HT-29 (cell line): ENCODE measurements at places on chromosomes 7 and 10.

DNA sequence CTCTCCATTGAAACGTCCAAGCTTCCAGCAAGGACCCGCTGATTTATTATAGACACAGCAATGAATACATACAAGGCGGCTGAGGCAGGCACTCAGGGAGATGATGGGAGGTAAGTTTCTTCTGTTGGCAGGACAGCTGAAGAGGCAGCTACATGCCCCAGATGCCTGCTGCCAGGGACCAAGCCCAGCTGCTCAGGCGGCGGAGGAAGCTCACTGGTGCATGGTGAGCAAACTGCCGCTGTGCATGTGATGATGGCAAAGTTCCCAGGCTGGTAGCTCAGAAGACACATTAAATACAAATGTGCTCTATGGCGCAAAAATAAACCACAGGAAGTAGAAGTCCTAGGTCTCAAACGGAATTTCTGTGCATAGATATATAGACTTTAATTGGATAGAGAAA is 2.3 kb downstream of the DNTT start:
- no peak for DNase-seq

- DNase-seq = no peak
These were observed 22.2 kb downstream of the CDHR3 start for GRCh38 chr7:105985229-105985628.

DNA sequence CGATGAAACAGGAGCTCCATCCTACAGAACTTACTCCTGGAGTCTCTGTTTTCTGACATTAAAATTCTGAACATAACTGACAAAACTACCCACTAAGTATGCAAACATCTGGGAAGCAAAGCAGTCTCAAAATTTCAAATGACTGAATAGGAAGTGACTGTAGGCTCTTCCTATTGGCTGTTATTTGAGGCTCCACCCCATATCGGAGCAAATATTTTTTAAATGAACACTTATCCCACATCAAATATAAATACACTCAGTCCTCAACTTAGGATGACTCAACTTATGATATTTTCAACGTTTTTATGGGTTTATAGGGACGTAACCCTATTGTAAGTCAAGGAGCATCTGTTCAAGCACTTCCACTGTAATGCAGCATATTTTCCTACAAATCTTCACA is 8.8 kb downstream of the HSPA12A start:
- no peak for DNase-seq

DNA sequence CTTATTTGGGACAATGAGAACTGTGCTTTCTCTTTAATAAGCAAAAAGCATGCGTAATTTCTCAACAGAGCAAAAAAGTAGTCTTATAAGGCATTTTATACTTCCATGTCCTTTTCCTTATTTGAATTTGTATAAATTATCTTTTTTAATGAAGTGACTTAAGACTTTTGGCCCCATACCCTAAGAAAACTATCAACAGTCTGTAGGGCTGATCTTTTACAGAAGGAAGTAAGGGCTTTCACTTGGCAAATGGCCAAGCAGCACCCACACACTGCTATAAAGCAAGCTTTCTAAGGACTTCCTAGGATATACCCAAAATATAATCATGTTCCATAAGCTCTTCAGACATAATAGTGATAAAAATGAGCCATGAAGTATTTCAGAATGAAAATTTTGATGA is 3.4 kb downstream of the CRPPA start:
- no peak for DNase-seq

DNA sequence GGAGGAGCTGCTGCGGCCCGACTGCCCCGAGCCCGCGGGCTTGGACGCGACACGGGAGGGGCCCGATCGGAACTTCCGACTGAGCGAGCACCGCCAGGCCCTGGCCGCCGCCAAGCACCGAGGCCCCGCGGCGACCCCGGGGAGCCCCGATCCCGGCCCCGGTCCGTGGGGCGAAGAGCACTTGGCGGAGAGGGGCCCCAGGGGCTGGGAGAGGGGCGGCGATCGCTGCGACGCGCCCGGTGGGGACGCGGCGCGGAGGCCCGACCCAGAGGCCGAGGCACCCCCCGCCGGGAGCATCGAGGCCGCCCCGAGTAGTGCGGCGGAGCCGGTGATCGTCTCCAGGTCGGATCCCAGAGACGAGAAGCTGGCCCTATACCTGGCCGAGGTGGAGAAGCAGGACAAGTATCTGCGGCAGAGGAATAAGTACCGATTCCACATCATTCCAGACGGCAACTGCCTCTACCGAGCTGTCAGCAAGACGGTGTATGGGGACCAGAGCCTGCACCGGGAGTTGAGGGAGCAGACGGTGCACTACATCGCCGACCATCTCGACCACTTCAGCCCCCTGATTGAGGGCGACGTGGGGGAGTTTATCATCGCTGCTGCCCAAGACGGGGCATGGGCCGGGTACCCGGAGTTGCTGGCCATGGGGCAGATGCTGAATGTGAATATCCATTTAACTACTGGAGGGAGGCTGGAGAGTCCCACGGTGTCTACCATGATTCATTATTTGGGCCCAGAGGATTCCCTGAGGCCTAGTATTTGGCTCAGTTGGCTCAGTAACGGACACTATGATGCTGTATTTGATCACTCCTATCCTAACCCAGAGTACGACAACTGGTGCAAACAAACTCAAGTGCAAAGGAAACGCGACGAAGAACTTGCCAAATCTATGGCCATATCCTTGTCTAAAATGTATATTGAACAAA is 1.4 kb downstream of the OTUD1 start:
- DNase-seq = peak; percentile 18

GRCh38 chr7:8214244-8214824 is 47.6 kb downstream of the ICA1 start:
- no peak for DNase-seq

DNA sequence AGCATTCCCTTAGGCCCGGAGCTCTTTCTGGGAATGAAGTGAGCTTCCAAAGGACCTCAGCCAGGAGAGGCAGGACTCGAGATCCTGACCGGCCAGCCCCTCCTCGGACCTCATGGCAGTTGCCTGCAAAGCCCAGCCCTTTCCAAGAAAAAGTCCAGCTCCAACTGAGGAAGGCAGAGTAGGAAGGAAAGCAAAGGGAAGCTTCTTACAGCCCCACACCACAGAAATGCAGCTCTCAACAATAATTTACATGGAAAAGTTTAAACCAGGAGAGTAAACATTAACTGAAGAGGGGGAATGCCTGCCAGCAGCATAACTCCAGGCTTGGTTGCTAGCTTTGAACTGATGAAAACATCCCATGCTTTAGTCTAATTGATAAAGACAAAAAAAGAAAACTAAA is 153.9 kb upstream of the PFKP start:
- DNase-seq = no peak

DNA sequence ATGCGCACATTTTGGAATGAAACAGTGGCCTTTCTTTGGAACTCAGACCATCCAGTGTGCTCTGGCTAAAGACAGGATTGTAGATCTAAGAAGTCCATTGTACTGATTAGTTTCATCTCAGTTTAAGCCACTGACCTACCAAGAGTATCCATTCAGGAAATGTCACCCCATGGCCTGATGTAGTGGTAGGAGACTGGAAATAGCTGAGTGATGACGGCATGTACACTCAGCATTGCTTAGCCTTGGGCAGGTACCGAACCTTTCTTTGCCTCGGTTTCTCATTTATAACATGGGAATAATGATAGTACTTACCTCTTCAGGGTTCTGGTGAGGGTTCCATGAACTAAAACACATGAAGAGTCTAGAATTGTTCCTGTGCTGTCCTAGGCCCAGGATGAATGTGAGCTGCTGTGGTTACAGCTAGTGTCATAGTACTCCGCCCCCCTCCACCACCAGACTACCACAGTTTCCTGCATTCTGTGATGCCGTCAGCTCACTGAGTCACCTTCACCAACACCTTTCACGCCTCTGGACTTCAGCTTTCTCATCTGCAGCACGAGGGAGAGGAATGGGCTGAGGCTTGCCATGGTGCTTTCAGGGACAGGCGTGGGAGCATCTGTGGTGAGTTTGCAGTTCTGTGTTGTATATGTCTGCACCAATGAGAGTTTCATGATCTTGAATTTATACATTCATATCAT is 484.0 kb upstream of the GALNT17 start:
- DNase-seq = no peak

- DNase-seq = no peak
These were observed 88.5 kb downstream of the ANKRD7 start for GRCh38 chr7:118312966-118313365.

- DNase-seq = no peak
These were observed 13.1 kb upstream of the FAM20C start for GRCh38 chr7:179209-179681.

- no peak for DNase-seq
These were observed 1131.4 kb downstream of the XPNPEP1 start for GRCh38 chr10:108791794-108792474.

GRCh38 chr7:131066635-131067034 is 261.0 kb upstream of the MKLN1 start:
- DNase-seq = no peak

- DNase-seq = no peak
These were observed 49.4 kb upstream of the BET1 start for GRCh38 chr7:94053532-94053931.

DNA sequence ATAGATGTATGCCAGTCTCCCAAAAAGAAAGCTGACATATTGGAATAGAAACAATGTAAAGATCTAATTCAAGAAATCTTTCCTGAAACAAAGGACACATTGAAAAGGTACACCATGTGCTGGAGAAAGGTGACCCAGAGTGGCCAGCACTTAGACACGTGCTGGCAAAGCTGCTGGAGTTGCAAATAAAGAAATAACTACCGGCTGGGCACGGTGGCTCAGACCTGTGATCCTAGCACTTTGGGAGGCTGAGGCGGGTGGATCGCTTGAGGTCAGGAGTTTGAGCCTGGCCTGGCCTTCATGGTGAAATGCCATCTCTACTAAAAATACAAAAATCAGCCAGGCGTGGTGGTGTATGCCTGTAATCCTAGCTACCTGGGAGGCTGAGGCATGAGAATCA is 35.9 kb downstream of the PKD1L1 start:
- DNase-seq = no peak

- DNase-seq = peak; percentile 12
These were observed 23.6 kb downstream of the GNA12 start for GRCh38 chr7:2820508-2820934.

GRCh38 chr7:99485094-99485493 is 12.4 kb downstream of the ZNF789 start:
- no peak for DNase-seq

- DNase-seq = no peak
These were observed 150.3 kb downstream of the LRRTM3 start for GRCh38 chr10:67076144-67076543.

GRCh38 chr7:44574287-44574872 is 672 bp upstream of the DDX56 start:
- DNase-seq = peak; percentile 22

DNA sequence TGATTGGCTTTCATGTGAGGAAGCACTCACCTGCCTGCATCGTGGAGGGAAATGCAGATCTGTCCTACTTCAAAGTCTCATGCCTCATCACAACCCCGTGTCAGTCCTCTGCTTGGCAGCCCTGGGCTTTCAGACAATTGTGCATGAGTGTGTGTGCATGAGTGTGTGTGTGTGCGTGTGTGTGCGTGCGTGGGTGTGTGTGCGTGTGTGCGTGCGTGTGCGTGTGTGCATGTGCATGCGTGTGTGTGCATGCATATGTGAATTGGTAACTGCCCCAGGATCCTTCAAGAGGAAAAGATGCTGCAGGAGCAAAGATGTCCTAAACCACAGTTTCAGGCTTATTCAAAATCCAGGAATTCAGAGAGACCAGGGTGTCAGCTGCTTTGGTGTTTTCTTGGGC is 71.3 kb downstream of the LANCL2 start:
- no peak for DNase-seq

GRCh38 chr7:133433165-133433812 is 180.4 kb downstream of the EXOC4 start:
- no peak for DNase-seq

- no peak for DNase-seq
These were observed 63.4 kb downstream of the HDAC9 start for GRCh38 chr7:18558910-18559309.

DNA sequence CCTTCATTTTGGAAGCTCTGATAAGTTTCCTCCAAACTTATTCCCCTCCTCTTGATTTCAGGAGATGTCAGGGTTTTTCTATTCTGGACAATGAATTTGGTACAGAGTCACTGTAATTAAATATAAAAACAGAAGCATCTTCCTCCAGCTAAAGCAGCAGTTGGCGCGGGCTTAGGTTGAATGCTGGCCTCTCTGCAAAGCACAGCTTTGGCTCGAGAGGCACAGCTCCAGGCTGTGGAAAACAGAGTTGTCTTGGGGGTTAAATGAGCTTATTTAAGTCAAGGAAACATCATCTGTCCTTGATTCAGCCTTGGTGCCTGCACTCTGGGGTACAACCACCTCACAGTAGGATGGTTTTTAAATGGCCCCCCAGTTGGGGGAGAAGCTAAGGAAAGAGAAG is 35.0 kb upstream of the PDCD4 start:
- DNase-seq = no peak

DNA sequence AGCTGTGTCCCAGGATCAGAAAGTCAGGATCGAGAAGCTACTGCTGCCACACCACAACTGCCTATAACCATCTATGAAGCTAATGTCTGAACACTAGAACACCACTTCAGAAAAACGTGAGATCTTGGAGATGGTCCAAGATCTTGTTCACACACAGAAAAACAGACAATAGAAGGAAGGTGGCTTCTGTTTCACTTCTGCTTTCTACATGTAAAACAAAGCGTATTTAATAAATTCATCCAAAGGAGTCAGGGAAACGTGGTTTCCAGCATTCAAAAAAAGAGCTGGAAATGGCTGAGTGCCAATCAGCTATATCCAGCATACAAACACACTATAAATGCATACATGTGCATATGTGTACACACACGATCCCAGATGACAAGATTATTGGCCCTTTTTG is 70.2 kb upstream of the CCDC71L start:
- DNase-seq = no peak

- no peak for DNase-seq
These were observed 207.2 kb upstream of the DKK1 start for GRCh38 chr10:52106899-52107298.

DNA sequence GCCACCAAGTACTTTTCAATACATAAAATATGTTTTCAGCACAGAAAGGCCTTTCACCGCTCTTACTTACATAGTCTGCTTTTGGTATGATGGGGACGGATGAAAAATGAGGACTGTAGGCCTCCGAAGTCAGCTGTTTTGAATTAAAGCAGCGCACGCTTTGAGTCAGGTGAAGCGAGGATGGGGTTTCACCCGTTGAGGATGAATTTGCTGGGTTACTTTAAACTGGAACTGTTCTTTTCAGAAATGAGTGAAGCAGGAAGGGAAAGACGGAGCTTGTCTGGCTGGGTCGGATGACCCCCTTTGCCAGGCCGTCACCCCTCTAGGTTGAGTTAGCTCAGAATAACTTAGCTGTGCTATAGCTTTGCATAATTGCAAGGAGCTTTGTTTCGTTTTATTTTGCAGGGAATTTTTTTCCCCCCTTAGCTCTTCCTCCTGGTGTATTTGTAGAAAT is 40.0 kb downstream of the CUX1 start:
- DNase-seq = no peak

GRCh38 chr7:129495987-129496386 is 6.3 kb upstream of the SMKR1 start:
- DNase-seq = no peak

DNA sequence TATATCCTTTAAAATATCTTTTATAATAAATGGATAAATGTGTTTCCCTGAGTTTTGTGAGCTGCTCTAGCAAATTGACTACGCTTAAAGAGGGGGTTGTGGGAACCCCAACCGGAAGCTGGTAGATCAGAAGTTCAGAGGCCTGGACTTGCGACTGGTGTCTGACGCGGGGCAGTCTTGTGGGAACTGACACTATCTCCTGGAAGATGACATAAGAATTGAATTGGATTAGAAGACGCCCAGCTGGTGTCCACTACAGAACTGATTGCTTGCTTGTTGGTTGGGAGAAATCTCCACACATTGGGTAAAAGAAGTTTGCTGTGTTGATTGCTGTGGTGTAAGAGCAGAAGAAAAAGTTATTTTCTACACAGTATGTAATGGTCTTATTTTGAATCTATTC is 51.1 kb upstream of the AHR start:
- DNase-seq = no peak
